Liver (tissue), 10 donors: ENCODE measurements at places on chromosomes 5 and 9.
A peak's percentile ranks its signal among the peaks of the same experiment; 100 is the strongest.

- H3K27ac ChIP-seq, result no peak overlapping the region
- DNase-seq, result no peak
- peak overlapping the region; percentile 77 for H3K4me3 ChIP-seq
- no peaks in the 10 kb centered on the region for H3K27me3 ChIP-seq
Observed at GRCh38 chr5:88142886-88143692, 125.6 kb downstream of the TMEM161B start.

GRCh38 chr5:64838803-64839202, 70.1 kb downstream of the CWC27 start:
- DNase-seq, result no peak
- H3K27ac ChIP-seq, result no peak overlapping the region
- H3K4me1 ChIP-seq, result no peaks in the 10 kb centered on the region
- H3K36me3 ChIP-seq, result peaks cover 5% of the 10 kb centered on the region
- no peaks in the 10 kb centered on the region for H3K27me3 ChIP-seq

DNA sequence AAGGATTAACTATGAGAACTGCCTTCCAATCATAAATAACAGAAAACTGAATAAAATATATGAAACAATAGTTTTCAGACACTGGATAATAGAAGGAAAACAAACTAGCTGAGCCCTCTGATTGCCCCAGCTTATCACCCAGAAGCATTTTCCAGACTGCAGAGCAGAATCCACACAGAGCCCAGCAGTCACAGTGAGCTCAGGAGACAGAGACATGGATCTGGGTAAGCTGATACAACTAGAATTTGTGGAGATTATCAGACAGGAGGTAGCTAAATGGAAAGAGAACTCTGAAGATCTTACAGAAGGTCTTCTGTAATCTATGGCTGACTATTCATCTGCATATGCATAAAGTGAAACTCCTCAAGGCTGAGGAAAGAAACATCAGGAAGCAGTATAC, 128.8 kb downstream of the NR2F1-AS1 start:
- H3K27me3 ChIP-seq, result no peaks in the 10 kb centered on the region
- no peaks in the 10 kb centered on the region for H3K36me3 ChIP-seq
- H3K4me1 ChIP-seq, result no peaks in the 10 kb centered on the region
- no peak overlapping the region for H3K4me3 ChIP-seq

GRCh38 chr9:90607701-90608516, 34.7 kb downstream of the DIRAS2 start:
- no peaks in the 10 kb centered on the region for H3K36me3 ChIP-seq
- peaks cover 6% of the 10 kb centered on the region for H3K4me1 ChIP-seq

- H3K27me3 ChIP-seq, result no peaks in the 10 kb centered on the region
- H3K4me3 ChIP-seq, result no peak overlapping the region
Observed at GRCh38 chr5:122896598-122897282, 51.3 kb downstream of the SNX24 start.

GRCh38 chr9:93652604-93653592, 76.5 kb downstream of the PHF2 start:
- no peaks in the 10 kb centered on the region for H3K4me1 ChIP-seq
- no peaks in the 10 kb centered on the region for H3K27me3 ChIP-seq
- no peak overlapping the region for H3K27ac ChIP-seq
- peaks cover 17% of the 10 kb centered on the region for H3K36me3 ChIP-seq
- no peak for DNase-seq

- H3K27me3 ChIP-seq, result no peaks in the 10 kb centered on the region
- no peaks in the 10 kb centered on the region for H3K4me1 ChIP-seq
- no peak overlapping the region for H3K4me3 ChIP-seq
- no peaks in the 10 kb centered on the region for H3K36me3 ChIP-seq
- no peak for DNase-seq
- no peak overlapping the region for H3K27ac ChIP-seq
Observed at GRCh38 chr9:132842124-132843044, 35.7 kb downstream of the AK8 start.

DNA sequence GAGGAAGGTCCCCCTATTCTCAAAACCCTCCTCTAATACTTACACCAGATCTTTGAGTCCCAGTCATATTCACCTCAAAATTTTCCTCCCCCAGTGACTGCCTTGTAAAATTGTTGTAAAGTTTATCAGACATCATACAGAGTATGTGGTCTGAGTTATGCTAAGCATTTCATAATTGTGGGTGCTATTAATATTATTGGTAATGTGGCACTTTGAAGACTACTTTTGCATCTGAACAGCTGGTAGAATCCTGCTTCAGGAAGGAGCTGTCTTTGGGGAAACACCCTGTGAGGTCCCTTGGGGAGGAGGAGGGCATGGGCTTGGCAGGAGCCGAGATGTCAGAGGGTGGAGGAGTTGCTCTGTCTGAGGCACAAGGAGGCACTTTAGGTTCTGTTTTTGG, 164.9 kb upstream of the ZNF618 start:
- no peak overlapping the region for H3K4me3 ChIP-seq
- no peak for DNase-seq
- H3K27me3 ChIP-seq, result no peaks in the 10 kb centered on the region

GRCh38 chr5:132431632-132432031, 58.9 kb downstream of the IRF1 start:
- no peak for DNase-seq
- H3K27me3 ChIP-seq, result no peaks in the 10 kb centered on the region
- peaks cover 21% of the 10 kb centered on the region for H3K4me1 ChIP-seq
- H3K36me3 ChIP-seq, result no peaks in the 10 kb centered on the region
- no peak overlapping the region for H3K27ac ChIP-seq
- no peak overlapping the region for H3K4me3 ChIP-seq
